ENCODE measurements at places on chromosomes 1 and 21.
A peak's percentile ranks its signal among the peaks of the same experiment; 100 is the strongest.

- no peak for DNase-seq
Observed at GRCh38 chr1:151143057-151143435, 3.4 kb downstream of the SEMA6C start.

DNA sequence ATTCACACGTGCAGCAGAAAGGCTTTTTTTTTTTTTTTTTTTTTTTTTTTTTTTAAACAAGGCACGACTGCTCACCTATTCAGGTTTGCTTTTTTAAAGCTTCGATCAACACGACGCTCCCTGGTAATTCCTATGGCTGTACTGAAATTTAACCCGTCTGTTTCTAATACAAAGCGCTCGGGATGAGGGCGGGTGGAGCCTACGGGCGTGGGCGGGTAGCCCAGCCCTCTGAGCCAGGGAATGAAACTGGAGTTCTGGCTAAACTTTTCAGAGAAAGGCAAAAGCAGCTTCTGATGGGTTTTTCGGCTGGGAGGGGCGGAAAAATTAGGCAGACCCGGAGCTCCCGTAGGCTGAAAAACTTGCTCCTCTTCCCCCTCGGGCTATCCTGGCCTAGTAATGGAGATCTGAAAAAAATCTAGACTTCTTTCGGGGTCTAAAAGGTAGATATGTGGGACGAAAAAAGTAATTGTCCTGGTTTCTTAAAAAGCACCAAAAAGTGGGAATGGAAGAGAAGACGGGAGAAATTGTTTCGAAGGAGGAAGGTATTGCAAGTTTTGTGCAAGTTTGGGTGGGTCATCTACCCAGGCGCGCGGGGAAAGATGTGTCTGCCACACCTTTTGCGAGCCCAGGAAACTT lies 7.4 kb downstream of the NR5A2 start:
- no peak for DNase-seq

GRCh38 chr1:232624546-232625281 lies 5.2 kb downstream of the SIPA1L2 start:
- no peak for DNase-seq

DNA sequence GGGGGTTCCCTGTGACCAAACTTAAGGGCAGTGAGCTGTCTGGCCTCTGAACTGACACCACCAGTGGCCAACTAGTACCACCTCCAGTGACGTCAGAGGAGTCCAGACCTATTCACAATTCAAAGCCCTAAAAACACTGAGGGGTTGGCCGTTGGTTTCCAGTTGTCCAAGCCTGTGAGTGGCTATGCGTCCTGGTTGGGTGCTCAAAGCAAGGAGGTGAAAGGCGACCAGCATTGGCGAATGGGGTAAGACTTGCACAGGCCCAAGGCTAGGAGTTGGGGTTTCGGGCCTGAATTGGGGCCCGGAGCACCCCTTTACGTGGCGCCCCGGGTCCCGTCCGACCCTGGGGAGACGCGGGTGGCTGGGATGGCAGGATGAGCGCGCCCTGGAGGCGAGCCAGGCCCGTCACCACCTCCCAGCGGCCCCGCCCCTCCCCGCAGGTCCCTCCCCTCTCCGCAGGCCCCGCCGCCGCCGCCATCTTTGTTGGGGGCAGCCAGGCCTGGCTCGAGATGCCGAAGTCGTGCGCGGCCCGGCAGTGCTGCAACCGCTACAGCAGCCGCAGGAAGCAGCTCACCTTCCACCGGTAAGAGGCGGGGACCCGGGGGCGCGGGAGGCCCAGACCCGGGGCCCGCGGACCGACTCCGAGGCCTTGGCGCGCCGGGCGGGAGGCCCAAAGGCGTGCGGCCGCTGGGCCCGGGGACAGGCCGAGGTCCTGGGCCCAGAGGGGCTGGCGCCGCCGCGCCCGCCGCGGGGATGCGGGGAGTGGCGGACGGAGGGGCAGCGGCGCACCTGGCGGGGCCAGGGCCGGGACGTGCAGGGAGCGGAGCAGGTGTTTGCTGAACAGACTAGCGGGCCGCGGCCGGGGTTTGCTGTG lies at the start of gene THAP3:
TSS of gene THAP3 (plus strand) at position 159 of the 874 bp plus-strand sequence. CDS start at position 510, 351 bp downstream.
- DNase-seq, result peak; percentile 90

- DNase-seq, result no peak
Observed at GRCh38 chr1:24105368-24106160, 6.4 kb downstream of the MYOM3 start.

DNA sequence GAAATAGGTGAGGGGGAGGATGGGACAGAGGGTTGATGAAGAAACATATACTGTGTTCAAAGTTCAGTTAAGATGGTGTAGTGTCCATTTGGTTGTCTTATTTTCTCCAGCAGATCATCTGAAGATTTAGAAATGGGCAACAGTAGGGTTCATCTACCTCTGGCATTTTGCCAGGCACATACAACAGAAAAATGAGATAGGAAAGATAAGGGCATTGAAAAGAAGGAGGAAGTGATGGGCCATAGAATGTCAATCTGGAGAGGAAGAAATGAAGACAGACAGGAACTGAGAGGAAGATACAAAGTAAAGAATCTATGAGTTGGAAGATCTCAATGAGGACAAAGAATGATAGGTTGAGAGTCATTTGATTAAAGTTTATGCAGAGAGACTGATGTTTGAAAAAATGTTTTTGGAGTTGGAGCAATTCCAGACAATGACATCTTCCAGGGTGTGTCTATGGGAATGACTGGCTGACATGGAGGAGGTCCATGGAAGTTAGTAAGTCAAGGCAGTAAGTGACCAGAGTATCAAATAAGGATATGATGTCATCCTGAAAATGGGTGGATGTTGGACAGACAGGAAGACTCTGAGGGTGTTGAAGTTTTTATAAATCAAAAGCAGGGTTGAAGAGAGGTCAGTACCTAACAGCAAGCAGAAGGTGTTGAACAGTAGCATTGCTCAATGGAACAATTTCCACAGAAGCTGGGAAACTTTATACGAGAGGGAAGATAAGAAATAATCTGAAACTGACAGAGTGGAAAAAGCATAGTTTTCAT lies 18.7 kb upstream of the CD55 start:
- no peak for DNase-seq

- no peak for DNase-seq
Observed at GRCh38 chr1:54391450-54392209, 14.6 kb downstream of the SSBP3 start.

DNA sequence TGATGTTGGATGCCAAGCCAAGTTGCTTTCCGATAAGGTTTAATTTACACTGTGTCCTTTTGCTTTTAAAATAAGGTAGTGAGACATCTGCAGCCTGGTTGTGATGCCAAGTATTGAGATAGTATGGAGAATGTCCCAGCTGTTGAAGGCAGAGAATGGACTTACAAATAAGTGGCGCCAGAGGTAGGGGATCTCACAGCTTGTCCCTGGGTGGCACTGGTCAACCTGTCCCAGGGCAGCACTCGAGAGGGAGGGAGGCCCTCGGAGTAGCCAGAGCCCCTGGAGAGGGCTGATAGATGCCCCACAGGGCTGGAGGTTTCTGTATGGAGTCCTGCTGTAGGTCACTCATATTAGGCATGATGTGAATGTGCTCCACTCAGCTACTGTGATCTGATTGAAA lies 98.5 kb downstream of the GALNT2 start:
- DNase-seq, result no peak

GRCh38 chr1:56404066-56404465 lies 175.3 kb downstream of the PLPP3 start:
- DNase-seq, result no peak

DNA sequence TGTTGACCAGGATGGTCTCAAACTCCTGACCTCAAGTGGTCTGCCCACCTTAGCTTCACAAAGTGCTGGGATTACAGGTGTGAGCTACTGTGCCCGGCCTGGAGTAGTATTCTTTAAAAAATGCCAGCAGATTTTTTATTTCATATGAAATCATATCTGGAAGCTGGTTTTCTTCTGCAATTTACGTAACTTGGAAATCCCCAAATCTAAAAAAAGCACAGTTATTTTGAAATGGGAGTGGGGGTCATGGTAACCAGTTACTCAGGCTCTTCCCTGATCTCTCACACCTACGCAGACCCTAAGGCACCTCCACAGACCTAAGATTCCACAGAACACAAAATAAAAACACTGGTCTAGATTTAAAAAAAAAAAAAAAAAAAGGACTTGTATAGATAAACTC lies 219.8 kb downstream of the DAB1 start:
- no peak for DNase-seq

- no peak for DNase-seq
Observed at GRCh38 chr1:150791585-150791984, 16.5 kb downstream of the CTSK start.

DNA sequence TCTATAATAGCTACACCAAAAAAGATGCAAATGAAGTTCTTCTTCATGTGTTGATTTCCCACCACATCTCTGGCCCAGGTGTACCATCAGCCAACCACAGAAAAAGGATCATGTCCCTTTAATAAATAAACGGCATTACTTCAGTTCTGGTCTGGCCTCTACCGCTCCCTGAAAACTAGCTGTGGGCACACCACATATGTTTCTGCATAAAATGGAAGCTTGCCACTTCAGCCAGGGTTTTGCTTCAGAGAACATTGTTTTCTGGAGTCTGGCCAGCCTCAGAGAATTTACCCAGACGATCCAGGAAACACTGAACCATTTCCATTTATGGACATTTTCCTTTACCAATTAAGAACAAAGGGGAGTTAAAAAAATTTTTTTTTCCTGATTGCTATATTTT lies 5.8 kb upstream of the LAMC2 start:
- DNase-seq, result no peak

DNA sequence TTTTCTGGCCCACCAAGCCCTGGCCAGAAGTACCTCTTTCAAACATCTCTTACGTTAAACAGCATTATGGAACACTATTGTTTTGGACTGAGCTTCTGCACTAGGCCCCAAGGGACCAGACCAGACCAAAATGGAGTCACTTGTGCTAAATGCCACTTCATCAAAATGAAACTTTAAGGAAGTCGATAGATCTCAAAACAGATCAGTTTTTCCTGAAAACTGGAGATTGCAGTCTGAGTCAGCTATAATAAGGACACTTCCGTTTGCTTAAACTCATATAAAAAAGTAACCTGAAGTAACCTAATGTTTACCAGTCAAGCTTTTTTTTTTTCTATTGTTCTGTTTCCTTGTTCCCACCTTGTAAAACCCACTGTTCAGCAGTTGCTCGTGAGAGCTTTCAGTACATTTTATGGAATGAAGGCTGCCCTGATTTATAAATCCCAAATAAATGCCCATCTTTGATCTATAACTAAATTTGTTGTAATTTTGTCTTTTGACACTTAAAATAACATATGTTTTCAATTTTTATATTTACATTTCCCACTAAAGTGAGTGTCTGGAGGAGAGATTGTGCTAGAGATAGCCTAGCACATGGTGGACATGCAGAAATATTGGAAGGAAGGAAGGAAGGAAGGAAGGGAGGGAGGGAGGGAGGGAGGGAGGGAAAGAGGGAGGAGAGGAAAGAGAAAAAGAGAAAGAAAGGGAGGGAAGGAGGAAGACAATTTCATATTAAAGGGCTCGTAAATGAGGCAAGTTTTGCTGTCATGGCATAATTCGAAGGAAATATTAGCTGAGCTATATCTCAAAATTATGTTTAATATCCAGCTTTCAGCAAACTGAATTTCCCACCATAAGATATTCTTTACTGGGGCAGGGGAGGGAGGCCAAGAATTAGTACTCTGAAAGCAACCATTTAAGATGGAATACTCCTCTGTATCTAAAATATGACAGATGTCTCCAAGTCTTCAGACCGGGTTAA lies 77.0 kb upstream of the CXADR start:
- DNase-seq, result no peak

- DNase-seq, result no peak
Observed at GRCh38 chr1:188904201-188904600, 1573.5 kb downstream of the BRINP3 start.

Measured in T-helper 1 cell (primary cell).